ENCODE measurements at places on chromosomes 5 and 9.
A peak's percentile ranks its signal among the peaks of the same experiment; 100 is the strongest.

GRCh38 chr9:123834889-123835562, 94.9 kb downstream of the DENND1A start:
- DNase-seq: peak; percentile 36

DNA sequence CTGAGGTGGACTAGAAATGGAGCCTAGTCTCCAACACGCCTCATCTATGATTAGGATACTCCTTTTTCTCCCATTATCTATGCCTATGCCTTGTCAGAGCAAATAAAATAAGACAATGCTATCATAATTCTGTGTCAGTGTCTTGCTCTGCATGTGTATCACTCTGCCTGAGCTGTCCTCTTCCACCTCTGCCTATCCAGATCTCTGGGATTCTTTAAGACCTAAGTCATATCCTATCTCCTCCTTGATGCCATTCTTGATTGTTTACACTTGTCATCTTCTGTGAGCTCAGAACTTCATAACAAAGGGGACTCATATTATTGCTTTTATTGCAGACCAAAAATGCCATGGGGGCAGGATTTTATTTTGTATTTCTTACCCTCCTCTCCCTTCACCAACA, 351.2 kb upstream of the C9orf72 start:
- no peak for DNase-seq

DNA sequence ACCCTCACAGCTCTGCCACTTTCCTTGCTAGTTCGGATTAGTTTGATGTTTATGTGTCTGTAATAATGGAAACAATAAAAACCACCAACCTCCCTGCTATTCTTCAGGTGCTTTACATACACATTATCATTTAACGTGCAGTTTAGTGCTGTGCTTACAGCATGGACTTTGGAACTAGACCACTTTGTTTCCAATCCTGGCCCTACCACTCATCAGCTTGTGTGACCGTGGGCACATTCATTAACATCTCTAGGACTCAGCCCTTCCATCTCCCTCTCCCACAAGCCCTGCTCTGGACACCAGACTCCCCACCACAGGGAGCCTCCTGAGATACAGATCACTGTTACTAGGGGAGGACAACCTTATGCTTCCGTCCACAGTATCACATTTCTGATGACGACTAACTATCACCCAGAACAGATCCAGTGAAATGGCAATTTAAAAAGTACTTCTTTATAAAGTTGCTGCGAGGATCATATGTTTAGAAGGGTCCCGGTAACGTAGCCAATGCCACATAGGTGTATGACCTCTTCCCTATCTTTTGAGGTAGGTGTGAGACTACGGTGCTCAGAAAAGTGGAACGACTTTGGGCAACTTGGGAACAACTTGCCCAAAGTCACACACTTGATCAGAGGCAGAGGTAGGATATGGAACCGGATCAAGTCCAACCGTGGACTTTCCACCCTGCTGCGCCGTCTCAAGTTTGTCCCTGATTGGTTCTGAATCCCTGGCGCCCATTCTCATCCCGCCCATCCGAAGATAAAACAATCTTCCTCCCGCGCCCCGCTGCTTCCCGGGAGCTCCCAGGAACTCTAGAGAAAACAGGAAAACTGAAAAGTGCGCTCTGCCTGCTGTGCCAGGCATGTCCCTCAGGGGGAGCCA, 132.4 kb upstream of the NIPBL start:
- no peak for DNase-seq

GRCh38 chr9:95030920-95031642, 286.4 kb downstream of the FANCC start:
- no peak for DNase-seq

DNA sequence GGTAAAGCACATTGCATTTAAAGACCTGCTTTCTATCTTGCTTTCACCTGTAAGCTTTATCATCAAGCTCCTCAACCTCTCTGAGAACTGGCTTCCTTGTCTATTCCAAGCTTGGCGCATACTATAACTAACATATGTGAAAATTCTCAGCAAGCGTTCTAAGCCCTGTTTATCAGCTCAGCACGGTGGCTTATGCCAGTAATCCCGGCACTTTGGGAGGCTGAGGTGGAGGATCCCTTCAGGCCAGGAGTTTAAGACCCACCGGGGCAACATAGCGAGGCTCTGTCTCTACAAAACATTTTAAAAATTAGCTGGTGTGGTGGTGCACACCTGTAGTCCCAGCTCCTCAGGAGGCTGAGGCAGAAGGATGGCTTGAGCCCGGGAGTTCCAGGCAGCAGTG, 1.6 kb upstream of the ATP6V0E1 start:
- no peak for DNase-seq

DNA sequence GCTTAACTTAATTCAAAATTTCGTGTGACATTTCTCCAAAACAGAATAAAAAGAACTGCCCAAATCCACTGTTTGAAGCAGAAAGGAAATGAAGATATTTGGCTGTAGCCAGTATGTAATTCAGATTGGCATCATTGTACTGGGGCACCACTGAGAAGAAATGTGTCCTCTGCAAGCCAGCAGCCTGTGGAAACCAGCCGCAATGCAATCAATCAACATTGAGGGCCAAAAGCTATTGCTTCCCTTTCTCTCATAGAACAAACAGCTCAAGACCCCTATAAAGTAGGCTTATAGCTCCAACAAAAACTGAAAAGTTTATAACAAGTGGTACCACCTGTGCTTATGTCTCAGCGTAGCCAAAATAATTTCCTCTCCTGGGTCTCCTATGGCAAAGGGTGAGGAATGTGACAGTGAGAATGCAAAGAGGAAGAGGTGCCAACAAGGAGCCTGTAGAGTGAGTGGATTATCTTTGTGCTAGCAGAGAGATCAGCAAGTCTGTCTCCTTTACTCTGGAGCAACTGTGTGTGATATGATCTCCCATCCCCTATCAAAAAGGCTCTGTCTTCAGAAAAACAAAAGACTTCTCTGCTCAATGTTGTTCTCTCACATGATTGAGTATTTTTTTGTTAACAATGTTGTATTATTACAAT, 1072.3 kb upstream of the DMAC1 start:
- no peak for DNase-seq

DNA sequence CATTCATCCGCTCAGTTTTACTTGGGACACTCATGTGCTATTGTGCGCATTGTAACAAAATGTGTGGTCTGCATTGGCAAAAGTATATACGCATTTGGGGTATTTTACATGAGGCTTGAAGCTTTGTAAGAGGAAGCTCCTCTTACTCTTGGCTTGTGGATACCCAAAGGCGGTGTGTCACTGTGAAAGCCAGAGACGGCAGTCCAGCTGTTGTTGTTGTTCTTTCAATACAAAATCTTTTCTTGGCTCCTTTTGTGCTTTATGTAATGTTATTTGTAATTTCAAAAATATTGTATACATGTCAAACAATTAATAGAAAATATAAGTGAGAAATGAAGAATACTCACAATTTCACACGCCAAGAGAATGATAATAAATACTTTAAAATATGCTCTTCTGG, 128.3 kb upstream of the MOCS2 start:
- DNase-seq: no peak

GRCh38 chr5:66727630-66728029, 131.4 kb downstream of the MAST4 start:
- no peak for DNase-seq

- no peak for DNase-seq
Measured at GRCh38 chr9:89386797-89387196, 68.5 kb downstream of the SECISBP2 start.

Measured in NCI-H2081 (cell line).